ENCODE measurements at places on chromosomes 5 and 9.

DNA sequence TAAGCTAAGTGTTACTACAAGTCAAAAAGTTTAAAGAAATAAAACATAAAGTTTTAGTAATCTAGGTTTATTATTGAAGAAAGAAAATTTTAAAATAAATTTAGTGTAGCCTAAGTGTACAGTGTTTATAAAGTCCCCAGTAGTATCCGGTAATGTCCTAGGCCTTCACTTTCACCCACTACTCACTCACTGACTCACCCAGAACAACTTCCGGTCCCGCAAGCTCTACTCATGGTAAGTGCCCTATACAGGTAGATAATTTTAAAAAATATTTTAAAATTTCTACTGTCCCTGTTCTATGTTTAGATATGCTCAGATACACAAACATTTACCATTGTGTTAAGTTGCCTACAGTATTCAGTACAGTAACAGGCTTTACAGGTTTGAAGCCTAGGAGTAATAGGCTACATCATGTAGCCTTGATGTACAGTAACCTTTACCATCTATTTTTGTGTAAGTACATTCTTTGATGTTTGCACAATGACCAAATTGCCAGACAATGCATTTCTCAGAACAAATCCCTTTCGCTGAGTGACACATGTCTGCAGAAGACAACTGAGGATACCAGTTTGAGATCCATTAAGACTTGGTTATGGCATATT is 253.6 kb downstream of the TRIM32 start:
- no peak for DNase-seq

- DNase-seq = no peak
Measured at GRCh38 chr5:153636670-153637451, 146.4 kb downstream of the GRIA1 start.

DNA sequence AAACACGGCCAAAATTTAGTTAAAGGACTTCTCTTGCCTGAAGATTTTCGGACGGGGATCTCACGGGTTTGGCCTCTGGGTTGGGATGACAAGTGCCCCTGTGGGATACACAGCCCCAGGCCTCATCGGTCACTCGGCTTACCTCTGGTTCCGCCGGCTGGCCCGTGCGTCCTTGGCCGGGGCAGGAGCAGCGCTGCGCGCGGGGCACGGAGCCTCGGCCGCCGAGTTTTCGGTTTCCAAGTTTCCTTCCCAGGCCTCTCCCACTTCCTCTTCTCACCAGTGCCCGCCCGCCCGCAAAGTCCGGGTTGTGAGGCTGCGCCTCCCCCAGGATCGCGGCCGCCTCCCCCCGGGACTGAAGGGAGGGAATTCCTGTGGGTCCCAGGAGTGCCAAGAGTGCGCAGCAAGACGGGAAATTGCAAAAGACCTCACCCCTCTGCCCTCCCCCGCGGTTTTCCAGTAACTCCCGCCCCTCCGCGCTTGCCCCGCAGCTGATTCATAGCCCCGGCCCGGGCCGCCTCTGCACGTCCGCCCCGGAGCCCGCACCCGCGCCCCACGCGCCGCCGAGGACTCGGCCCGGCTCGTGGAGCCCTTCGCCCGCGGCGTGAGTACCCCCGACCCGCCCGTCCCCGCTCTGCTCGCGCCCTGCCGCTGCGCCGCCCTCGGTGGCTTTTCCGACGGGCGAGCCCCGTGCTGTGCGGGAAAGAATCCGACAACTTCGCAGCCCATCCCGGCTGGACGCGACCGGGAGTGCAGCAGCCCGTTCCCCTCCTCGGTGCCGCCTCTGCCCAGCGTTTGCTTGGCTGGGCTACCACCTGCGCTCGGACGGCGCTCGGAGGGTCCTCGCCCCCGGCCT is at the start of gene OSMR:
TSS of gene OSMR (plus strand) at position 487 of the 853 bp plus-strand sequence. CDS start 23,033 bp downstream, outside the sequence.
- DNase-seq = no peak

DNA sequence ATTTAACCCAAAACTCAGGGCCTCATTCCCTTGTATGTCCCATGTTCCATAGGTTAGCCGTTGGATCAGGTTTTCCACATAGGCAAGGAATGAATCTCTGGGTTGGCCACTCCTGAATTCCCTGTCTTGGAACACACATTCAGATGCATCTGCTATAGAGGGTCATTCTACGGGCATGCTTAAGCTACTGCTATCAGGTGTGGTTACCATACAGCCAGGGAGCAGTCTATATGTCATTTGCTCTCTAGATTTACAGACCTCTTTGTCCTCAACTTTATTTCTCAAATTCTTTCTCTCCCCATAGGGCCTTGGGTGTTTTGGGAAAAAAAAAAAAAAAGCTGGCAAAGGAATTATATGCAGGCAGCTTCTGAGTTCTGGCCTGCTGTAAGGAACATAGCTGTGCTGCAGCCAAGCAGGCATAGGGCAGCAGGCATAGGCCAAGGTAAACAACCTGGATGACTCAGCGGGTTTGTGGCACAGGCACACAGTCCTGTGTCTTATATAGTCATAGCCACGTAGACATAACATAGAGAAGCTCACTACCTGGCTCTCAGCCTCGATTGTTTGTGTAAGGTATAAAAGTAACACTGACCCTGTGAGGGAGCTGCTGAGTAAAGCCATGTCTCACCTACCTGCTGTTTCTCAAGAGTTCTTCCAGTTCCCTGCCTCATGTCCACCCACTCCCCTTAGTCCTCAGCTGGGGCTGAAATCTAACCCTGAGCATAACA is 141.5 kb downstream of the OSTF1 start:
- DNase-seq = no peak

GRCh38 chr5:40160435-40160834 is 519.3 kb upstream of the PTGER4 start:
- DNase-seq = no peak

DNA sequence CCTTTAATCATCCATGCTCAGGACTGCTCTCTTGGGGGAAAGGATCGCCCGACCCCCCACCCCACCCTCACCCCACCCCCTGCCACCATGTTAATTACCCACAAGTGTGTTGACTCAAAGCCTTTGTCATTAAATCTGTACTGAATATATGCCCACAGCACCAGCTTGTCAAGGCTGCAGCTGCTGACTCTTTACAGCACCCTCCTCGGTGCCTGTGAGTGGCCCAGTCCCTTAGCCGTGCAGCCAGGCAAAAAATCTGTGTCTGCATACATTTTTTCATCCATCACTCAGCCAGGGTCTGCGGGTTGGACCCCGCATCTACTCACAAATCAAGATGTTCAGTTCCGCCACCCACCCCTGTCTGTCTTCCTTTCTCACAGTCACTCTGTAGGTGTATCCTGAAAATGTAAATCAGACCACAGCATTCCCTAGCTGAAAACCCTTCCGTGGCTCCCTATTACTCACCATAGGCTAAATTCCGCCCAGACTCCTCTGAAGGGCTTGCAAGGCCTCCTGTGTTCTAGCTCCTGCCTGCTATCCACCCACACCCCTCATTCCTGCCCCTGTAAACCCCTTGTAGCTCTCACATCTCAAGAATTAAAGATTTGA is 53.7 kb upstream of the KCNIP1 start:
- no peak for DNase-seq

DNA sequence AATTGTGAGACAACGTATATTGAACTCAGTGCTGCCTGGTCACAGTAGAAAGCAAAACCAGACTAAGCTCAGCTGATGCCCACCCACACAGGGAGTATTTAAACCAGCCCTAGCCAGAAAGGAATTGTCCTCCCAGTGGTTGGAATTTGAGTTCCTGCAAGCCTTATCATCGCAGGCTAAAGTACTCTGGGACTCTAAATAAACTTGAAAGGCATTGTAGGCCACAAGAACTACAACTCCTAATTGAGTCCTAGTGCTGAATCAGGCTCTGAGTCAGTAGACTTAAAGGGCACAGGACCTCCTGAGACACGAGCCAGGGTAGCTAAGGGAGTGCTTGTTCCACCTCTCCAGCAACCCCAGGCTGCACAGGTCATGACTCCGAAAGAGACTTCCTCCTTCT is 171.4 kb downstream of the MCTP1 start:
- DNase-seq = no peak

DNA sequence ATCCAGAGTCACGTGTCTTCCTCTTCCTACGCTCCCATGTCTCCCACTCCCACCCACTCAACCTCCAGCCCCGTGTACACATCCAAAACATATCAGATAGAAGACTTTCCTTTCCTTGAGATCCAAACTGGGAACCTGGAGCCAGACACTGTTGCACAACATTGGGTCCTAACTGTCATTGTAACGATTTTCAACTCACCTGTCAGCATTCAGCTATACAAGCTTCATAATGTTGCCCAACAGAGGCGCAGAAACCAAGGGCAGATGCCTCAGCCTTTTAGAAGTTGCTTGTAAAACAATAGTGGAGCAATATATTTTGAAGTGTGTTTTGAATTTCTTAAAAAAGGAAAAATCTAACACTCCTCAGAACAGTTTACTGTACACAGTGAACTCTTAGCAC is 84.9 kb upstream of the GLIS3 start:
- no peak for DNase-seq

- no peak for DNase-seq
Measured at GRCh38 chr9:13555516-13555915, 276.0 kb upstream of the MPDZ start.

DNA sequence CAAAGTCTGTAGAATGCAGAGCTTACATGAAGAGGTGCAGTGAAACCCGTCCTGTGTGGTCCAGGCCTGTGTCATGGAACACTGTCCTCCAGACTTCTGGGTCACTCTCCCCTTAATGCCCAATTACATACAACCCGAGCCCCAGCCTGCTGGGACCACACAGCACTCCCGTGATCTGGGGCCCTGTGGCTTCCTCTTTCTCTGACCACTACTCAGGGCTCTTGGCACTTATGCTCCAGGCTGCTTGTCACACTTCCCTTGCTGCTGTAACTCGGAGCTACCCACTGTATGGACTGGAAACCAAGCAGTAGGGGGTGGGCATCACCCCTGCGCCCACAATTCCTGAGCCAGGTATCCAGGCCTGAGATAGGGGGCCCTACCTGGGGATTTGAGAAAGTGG is 10.3 kb upstream of the IL3 start:
- DNase-seq = no peak

GRCh38 chr9:121556580-121556979 is 56.9 kb upstream of the GGTA1 start:
- DNase-seq = no peak

DNA sequence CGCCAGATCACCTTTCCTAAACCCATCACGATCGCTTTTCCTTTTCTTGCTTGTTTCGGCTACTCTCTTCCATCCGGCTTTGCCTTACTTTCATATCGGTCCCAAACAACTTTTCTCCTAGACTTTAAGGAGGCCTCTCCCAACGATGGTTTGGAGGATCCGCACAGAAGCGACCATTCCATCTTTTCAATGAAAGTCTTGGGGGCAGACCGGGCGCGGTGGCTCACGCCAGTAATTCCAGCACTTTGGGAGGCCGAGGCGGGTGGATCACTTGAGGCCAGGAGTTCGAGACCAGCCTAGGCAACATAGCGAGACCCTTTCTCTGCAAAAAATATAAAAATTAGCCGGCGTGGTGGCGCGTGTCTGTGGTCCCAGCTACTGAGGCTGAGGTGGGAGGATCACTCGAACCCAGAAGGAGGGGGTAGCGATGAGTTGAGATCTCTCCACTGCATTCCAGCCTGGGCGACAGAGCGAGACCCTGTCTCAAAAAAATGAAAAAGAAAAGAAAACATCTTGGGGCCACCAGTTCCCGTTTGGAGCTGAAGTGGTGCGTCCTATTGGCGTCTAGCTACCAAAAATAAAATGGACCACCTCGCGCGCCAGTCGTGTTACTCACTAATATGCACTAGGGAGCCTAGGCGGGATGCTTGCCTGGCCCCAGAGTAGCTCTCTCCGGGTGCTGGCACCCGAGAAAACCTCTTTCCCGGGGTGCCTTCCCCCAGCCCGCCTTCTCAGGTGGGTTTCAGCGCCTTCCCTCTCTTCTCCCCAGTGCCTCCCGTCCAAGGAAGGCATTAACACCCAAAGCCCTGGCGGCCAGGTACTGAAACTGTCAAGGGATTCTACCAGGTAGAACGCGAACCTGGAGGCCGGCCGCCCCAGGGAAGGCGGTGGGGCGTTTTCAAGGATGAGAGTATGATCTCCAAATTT is 800 bp upstream of the AP3B1 start:
- peak; percentile 20 for DNase-seq

DNA sequence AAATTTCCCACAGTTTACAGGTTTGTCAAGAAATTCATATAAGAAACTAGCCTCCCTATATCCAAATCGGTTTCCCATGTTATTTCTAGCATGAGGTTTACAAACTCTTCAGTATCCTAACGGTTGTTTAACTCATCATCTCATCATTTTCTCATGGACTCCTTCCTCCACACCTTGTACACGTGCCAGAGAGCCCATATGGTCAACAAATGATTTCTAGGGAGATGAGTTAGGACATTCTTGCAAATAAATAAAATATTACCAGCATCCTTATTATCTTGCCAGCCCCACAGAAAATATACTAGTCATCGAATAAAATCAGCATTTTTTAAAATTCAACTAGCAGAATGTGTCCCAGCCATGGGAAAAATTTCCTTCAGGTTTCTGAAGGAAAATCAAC is 285.2 kb downstream of the EBF1 start:
- no peak for DNase-seq

- peak; percentile 83 for DNase-seq
Measured at GRCh38 chr5:39197556-39197955, 21.8 kb downstream of the FYB1 start.

DNA sequence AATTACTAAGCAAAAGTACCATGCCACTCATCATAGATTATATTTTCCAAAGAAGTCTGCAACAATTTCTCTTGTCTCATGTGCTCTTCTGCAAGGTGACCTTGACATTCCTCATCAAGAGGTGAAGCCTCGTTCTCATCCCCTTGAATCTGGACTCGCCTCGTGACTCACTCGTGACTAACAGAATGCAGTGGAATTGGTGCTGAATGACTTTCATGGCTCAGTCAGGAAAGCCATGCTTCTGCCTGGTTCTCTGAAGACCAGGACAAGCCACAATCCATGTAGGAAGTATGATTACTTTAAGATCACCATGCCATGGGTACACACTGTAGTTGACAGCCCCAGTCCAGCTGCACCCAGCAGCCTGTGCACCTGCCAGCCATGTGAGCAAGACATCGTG is 335.8 kb downstream of the GADD45G start:
- no peak for DNase-seq

Measured in activated CD4-positive, alpha-beta T cell treated with anti-CD3 and anti-CD28 coated beads, Interleukin-2, Interleukin-4, amounts not matched to agents 100 ng/mL and 50 ng/mL, durations not matched to agents 16 hours and 8 hours (primary cell).